NCI-H510A (cell line): ENCODE measurements at places on chromosomes 11 and 22.

DNA sequence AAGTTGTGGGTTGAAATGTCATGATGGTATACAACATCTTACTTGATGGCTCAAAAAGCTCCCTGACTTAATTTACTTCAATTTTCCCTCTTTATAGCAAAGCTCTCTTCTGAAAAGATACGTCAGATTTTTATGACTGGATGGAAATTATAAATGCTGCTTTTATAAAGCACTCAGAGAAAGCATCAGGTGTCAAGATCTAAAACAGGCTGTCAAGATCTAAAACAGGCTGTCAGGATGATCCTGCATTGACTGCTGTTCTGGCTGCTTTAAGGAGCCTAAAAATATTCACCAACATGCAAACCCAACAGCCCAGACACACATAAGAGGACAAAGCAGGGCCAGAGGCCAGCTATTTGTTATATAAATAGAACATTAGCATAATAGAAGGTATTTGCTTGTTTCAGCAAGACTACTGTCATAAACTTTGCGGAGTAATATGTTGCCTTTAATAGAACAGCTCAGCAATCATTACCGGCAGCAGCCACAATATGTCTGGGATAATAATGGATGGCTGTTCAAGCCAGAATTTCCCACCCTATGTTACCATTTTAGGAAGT lies 77.3 kb upstream of the ANO5 start:
- no peak for DNase-seq

DNA sequence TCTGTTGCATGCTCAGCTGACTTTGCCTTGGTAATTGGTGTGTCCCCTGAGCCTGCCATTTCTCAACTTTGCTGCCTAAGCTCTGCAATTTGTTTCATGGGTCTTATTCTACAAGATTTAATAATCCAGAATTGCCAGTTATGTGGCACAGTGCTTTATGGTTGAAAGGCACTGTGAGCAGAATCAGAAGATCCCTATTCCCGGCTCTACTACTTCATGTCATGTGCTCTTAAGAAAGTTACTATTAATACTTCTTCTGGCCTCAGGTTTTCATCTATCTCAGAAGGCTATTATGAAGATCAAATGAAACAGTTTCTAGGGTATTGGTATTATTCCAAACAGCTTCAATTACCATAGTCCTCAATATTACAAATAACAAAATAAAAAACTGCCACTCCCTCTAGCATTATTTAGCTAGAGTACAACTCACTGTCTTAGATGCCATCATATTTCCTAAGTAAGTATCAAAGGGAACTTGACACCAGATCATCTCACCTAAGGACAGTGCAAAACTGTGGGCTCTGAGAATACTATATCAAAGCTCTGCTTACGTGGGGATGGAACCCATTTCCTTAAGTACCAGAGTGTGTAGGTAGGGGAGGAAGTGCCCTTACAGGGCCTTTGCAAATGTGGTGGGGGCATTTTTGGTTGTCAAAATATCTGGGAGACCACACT lies 200.0 kb upstream of the PITPNB start:
- DNase-seq: no peak

DNA sequence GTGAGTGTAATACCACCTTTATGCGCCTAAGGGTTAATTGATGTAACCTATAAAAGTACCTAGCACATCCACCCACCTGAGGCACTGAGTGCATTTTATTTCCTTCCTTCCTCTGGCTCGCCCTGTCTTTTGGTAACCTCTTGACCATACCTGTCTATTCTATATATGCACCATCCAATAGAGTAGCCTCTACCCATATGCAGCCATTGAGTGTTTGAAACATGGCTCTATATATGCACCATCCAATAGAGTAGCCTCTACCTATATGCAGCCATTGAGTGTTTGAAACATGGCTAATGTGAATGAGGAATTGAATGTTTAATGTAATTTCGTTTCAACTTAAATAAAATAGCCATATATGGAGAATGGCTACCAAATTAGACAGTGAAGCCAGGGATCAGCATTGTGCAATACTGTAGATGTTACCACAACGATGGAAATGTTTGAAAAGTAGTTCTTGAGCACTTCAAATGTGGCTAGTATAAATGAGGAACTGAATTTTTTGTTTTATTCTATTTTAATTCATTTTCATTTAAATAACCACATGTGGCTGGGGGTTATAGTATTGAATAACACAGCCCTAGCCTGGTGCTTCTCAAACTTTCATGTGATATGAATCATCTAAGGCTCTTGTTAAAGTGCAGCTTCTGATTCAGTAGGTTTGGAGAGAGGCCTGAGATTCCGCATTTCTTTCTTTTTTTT lies 33.8 kb downstream of the SLC35F2 start:
- DNase-seq: no peak

DNA sequence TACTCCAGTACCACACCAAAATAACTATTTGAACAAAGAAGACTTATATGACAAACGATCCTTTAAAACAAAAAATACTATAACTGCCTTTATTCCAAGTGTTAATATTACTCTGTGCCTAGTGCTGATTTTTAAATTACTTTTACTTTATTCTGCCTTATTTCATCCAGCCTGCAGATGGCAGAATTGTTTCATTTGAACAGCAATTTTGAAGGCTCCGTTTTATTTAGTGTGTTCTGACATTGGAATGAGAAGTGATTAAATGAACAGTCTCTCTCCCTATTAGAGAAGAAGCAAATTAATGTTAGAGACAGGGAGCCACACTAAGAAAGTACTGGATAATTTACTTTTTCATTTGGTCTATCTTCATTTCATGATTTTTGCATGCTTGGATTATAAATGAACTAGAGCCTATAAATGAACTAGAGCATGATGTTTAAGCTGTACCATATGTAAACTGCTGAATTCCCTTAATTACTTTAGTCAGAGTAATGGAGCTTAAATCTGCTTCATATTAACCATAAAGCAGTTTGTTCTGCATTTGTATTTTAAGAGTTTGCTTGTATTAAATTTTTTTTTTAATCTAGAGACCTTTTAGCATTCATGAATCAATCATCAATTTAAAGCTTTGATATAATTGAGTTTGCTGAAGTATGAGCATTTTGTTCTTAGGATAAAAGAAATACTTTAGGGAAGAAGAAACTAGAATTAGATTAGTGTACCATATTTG lies 9.8 kb downstream of the PDHX start:
- DNase-seq: no peak

GRCh38 chr22:37198258-37199102 lies 10.4 kb upstream of the C1QTNF6 start:
- DNase-seq: no peak

DNA sequence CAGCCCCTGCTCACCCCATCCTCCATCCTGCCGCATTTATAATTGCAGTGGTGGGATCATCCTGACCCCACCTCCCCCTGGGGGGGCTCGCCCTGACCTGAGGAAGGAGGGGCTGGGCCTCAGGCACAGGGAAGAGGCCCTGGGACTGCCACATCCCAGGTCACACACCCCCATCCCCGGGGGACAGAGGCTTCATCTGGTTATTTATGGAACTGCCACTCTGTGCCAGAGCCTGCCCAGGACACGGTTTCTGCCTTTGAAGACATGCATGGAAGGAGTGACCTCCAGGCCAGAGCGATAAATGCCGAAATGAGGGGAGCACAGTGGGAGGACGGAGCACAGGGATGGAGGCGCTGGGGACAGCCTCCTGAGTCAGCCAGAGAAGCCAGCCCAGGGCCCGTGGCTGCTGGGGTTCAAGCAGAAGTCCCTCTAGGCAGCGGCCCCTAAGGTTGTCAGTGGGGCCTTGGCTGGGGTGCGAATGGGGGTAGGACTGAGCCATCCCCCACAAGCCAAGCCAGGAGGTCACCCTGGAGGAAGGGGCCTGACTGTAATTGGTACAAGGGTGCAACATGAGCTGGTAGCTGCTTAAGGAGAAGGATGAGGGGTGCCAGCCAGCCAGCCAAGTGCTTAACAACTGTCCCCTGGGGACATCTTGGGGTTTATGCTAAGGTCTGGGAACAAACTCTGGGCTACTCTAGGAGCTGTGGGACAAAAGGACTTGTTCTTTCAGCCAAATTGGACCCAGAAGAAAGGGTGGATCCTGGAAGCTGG lies 51.4 kb upstream of the SHISAL1 start:
- no peak for DNase-seq

- DNase-seq: no peak
Observed at GRCh38 chr11:29679996-29680395, 336.8 kb downstream of the KCNA4 start.

DNA sequence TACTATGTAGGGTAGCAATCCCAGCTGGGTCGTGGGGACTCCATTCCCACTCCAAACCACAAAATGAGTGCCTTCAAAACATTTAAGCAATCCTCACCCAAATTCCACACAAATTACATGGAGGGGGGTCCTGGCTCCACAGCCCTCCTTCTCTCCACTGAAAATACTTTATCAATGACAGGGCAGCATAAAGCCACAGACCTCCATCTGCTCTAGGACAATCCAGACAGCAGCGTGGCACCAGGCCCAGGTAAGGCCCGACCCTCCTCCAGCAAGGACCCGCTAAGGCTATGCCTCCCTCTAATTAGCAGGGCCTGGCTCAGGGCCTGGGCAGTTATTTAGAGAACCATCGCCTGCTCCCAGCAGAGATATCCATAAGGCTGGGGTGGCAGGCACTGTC lies at the start of gene PANX3:
Gene PANX3, plus strand, starts transcription at position 365 of the 400 bp plus-strand sequence. CDS start 129 bp downstream, outside the sequence.
- DNase-seq: no peak

DNA sequence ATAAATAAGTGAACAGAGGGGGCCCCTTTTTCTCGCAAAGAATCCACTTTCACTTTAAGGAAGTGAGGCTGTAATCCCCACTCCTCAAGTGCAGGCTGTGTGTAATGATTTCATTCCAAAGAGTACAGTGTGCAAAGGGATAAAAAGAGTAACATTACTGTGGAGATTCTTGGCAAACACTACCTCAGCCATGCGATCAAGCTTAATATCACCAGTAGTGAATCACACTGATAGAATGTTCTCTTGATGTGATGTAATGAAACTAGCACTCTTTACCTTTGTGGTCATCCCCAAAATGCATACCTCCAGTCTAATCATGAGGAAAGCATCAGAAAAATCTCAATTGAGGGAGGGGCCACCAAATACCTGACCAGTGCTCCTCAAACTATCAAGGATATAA lies 246.1 kb upstream of the CHORDC1 start:
- no peak for DNase-seq

DNA sequence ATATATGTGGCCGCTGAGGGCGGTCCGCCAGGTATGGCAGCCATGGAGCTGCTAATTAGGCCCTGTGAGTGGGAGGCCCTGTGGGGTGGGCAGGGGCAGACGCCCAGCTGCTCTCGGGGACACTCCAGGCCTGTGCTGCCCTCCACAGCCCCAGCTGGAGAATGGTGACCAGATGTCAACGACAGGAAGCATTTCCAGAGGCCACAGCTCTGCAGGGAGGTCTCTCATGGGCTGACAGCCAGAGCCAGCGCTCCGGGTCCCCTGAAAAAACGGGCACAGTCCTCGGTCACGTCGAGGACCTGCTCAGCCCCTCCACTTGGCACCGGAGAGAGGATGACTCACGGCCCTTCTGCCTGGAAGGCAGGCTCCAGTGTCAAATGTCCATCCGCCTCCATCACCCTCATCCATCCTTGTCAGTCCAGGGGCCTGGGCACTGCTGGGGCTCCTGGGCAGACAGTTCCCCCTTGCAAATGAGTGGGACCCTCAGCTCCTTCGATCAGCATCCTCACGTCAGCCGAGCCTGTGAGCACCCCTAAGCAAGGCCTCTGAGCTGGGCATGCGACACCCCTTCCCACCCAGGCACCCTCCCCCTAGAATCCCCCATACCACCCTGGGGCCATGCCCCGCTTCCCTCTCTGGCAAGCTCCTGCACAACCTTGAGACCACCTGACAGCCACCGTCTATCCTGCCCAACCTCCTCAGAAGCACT lies 1.9 kb downstream of the BID start:
- no peak for DNase-seq

- DNase-seq: no peak
Observed at GRCh38 chr22:38481871-38482332, 14.0 kb downstream of the KDELR3 start.

DNA sequence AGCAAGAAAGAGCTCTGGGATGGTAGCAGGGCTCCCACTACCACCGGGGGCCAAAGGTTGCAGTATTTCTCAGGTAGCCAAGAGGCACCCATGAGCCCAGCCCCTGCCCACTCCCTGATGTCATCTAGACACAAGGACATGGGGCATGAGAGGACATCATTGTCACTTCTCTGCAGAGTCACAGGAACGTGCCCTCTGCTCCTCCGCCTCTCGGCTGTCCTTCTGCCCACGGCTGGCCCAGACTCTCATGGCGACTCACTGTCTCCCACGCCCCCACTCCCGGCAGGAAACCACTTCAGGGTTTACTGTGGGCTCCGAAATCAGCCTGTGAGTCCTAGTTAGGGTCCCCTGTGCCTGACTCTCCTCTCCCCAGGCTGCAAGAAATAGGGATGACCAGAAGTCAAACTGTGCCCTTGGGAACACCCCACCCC lies 1.8 kb upstream of the GAL start:
- DNase-seq: no peak

DNA sequence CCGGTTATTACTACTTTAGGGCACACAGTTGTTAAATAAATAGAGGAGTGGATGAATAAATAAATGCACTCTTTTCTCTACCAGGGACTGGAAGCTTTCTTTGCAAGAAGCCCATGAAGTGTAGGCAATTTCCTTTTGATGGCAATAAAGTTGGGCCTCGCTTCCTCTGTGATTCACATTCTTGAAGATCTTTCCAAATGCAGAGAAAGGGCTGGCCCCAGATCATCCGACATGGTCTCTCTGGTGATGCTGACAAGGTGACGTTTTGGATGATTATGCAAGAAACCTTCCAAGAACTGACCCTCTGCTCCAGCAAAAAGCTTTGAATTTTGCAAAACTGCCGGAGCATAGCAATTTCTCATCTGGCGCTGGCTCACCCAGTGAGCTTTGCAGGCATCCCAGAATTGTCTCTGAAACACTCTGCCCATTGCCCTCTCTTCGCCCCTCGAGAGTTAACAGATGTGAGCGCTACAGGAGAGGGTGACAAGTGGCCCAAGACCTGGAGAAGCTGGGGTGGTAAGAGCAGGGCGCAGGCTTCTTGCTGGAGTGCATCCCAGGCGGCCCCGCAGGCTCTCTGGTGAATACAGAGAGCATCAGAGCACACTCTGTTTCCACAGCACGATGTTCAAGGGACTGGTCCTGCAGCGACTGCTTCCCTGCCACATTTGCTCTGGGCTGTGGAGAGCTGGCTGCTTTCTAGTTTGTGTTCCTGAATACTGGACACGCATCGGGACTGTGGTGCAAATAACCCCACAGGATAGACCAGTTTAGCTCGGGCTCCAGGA lies 11.5 kb upstream of the IFT27 start:
- no peak for DNase-seq

DNA sequence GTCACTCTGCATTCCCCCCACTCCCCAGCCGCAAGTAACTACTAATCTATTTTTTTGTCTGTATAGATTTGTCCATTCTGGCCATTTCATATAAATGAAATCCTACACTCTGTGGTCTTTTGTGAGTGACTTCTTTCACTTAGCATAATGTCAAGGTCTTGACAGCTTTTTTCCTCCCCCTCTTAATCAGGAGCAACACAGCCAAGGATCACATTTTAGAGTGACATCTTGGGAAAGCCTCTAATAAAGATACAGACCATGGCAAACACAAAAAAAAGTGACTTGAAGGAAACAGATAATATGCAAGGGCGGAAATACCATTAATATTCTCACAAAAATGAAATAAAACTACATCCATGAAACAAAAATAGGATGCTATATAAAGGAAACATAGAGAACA lies 43.9 kb downstream of the RAB30 start:
- no peak for DNase-seq

- DNase-seq: peak; percentile 18
Observed at GRCh38 chr11:103035791-103036434, 56.0 kb downstream of the DCUN1D5 start.
